ENCODE measurements at places on chromosomes 7 and 10.

- peak; percentile 67 for DNase-seq
Measured at GRCh38 chr10:75399461-75400162, 2.0 kb downstream of the ZNF503 start.

DNA sequence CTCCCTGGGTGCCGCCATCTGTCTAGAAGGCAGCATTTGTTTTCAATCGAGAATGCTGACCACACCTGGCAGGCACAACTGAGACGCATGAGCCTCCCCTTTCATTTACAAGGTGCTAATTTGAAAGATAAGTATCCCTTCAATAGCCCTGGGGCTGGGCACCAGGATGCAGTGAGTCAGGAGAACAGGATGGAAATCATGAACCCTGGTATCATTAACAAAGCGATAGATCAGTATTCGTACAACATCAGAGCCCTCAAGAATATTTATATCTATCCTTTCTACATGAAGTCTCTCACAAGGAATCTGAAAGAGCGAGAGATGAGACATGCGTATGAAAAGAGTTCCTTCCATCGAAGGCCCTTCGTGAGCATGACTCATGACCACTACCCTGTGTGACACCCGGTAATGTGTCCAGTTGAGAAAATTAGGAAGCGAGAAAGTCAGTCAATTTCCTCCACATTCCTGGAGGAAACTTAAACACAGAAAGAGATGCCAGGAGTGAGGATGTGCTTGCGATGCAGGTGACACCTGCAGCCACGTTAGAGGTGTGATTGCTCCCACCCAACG, 123.1 kb upstream of the PITRM1 start:
- no peak for DNase-seq

GRCh38 chr7:34064519-34065158, 159.3 kb downstream of the BMPER start:
- no peak for DNase-seq

GRCh38 chr10:119370972-119371703, 163.8 kb downstream of the GRK5 start:
- DNase-seq, result no peak

- no peak for DNase-seq
Measured at GRCh38 chr7:41917-42565, 150.3 kb upstream of the FAM20C start.

GRCh38 chr7:69814421-69814962, 216.2 kb downstream of the AUTS2 start:
- no peak for DNase-seq

DNA sequence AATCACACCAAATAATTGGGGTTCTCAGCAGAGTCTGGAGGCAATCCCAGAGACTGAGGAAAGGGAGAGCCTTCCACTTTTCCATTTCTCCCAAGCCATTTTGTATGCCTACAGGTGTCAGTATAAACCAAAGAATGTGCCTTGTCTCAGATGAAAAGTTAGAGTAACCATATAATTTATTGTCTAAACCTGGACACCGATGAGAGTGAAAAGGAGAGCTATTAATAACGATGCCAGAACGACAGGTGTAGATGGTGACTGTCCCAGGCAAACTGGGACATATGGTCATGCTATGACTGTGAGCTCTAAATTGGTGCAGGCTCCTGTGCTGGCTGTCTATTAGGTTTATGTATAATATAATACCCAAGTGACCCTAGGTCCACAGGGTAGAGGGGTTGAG, 219.6 kb downstream of the ARHGAP12 start:
- DNase-seq, result no peak
